Stimulated activated CD8-positive, alpha-beta memory T cell treated with anti-CD3 and anti-CD28 coated beads, Interleukin-15, amount 100 ng/mL, for 1 hour (primary cell): ENCODE measurements at places on chromosomes 5 and 9.

- no peak for DNase-seq
Observed at GRCh38 chr9:133781828-133782135, 43.6 kb upstream of the SARDH start.

DNA sequence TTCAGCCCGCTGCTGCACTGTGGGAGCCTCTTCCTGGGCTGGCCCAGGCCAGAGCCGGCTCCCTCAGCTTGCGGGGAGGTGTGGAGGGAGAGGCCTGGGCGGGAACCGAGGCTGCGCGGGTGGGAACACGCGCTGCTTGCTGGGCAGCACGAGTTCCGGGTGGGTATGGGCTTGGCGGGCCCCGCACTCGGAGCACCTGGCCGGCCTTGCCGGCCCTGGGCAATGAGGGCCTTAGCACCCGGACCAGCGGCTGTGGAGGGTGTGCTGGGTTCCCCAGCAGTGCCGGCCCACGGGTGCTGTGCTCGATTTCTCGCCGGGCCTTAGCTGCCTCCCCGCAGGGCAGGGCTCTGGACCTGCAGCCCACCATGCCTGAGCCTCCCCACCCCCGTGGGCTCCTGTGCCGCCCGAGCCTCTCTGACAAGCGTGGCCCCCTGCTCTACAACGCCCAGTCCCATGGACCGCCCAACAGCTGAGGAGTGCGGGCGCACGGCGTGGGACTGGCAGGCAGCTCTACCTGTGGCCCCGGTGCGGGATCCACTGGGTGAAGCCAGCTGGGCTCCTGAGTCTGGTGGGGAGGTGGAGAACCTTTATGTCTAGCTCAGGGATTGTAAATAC, 1366.4 kb upstream of the NUDT12 start:
- no peak for DNase-seq

DNA sequence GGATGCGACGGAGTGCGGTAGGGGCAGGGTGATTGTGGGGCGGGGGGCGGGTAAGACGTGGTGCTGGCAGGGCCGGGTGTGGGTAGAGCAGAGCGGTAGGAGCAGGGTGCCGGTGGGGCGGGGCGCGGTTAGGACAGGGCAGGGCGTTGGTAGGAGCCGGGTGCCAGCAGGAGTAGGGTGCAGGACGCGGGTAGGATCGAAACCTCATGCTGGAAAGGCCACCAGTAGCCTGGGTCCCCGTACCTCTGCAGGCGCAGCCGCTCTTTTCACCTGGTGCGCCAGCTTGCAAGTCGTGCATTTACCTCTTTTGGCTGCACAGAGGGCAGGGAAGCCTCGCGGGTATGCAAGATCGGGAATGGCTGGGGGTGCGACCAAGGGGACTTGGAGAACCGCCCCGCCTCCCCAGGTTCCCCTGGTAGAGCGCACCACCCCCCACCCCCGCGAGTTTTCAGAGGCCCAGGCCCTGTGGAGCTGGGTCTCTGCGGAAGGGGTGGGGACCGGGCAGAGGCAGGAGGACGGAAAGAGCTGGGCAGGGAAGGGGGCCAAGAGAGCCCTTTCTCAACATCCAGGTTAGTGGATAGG, 104.8 kb upstream of the SIMC1 start:
- DNase-seq: no peak

- DNase-seq: no peak
Observed at GRCh38 chr5:136620016-136620419, 254.7 kb upstream of the TRPC7 start.

DNA sequence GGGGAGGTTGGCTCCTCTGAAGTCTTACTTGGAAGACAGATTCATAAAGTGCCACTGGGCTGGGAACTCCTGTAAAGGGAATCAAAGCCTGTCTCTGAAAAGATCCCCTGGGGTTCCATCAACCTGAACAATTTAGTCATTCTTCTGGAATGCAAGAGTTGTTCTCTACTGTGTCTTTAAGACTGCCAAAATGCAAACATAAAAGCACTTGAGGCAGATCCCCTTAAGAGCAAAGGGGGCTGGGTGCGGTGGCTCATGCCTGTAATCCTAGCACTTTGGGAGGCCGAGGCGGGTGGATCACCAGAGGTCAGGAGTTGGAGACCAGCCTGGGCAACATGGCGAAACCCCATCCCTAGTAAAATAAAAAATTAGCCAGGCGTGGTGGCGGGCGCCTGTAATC, 16.7 kb downstream of the CDKN2AIPNL start:
- no peak for DNase-seq

GRCh38 chr5:19928562-19929421, 59.2 kb downstream of the CDH18 start:
- no peak for DNase-seq

- DNase-seq: no peak
Observed at GRCh38 chr5:149186506-149186905, 45.2 kb downstream of the ABLIM3 start.

DNA sequence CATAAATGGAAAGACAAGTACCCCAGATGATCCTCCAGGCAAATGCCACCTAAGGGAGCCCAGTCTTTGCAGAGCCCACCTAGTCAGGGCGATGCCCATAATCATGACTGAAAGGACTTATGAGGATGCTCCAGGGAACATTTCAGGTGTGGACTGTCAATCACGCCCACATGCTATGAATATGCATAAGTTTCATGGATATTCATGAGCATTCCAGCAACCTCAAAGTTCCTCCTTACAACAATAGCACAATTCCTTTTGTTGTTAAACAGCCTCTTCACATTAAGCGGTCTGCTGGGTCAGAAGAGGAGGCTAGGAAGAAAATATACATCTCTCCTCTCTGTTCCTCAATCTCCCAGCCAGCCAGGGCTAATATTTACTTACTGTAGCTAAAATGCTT, 161.6 kb downstream of the C5orf15 start:
- no peak for DNase-seq

GRCh38 chr9:137534256-137535119, 15.7 kb downstream of the PNPLA7 start:
- DNase-seq: no peak

DNA sequence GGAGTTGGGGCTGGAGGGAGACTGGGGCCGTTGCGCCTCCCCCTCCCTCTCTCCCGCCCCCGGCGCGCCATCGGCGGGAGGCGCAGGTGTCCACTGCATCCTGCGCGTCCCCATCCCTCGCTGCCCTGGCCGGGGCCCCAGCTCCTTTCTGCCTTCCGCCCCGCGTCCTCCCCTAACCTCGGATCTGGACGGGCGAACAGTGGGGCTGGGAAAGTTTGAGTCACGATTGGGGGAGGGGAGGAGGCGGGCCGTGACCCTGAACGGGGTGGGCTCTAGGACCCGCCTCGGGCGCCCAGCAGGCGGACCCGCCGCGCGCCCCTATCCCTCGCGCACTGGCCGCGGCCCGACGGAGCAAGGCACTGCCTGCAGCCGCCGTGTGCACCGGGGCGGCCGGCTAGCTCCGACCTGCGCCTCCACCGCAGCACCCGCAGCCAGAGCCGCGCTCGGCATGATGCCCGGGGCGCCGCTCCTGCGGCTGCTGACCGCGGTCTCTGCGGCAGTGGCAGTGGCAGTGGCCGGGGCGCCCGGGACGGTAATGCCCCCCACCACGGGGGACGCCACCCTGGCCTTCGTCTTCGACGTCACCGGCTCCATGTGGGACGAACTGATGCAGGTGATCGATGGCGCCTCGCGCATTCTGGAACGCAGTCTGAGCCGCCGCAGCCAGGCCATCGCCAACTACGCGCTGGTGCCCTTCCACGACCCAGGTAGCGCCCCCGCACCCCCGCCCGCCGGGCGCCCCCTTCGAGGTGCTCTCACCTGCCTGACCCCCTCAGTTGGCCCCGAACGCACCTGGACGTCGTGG, at the start of gene HMCN2:
TSS of gene HMCN2 (plus strand) at position 330 of the 805 bp plus-strand sequence. CDS start at position 449, 119 bp downstream.
- DNase-seq: no peak

- DNase-seq: no peak
Observed at GRCh38 chr5:107484281-107484680, 186.5 kb downstream of the EFNA5 start.

DNA sequence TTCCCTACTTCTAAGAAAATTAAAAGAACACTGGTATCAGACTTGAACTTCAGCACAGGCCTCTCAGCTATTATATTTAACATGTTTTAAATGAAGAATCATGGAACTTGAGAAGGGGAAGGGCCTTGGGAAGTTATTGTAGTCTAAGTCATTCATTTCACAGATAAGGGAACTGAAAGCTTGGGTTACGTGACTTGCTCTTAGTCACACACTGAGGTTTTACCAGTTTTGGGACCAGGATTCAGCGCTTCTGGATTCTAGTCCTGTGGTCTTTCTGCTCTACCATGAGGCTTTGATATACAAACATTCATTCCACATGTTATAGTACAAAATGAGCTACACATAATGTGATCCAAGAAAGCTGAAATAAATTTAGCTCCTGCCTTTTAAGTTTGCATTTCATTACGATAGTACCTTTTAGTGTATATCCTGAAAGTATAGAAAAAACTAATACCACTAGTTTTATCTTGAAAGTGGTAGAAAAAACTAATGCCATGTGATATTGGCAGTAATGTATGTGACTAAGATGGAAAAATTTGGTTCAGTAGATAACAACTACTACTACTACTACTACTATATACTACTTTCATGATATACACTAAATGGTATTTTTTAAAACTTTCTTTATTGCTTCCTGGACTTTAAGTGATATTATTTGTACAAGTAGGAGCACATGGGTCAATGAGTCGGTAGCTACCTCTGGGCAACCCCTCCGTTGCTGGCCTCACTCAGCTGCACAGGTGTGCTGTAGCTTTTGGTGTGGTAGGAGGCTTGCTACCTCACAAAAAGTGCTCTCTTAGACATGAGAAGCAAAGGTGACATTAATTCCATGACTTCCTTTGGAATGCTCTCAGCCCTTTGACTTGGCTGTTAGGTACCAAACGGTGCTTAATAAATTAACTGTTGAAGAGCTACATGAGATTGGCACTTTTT, 40.7 kb downstream of the F2RL2 start:
- no peak for DNase-seq

DNA sequence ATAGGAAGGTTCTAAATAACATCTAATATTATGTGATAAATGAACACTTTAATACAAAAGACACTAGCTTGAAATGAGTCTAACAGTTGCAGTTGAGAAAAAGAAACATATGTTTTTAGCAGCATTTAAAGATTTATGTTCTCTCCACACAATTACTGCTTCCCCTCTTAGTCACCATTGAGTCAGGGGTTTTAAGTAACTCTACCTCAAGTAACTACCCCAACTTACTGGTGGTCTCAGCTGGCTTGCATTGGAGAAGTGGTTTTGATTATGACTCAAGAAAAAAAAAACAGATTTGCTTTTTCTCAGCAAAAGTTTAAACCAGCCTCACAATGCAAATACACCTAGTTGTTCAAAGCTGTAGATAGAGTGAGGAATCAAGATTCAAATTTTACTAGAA, 1216.5 kb upstream of the CDH9 start:
- DNase-seq: no peak

- no peak for DNase-seq
Observed at GRCh38 chr5:137305971-137306602, 193.0 kb downstream of the SPOCK1 start.

GRCh38 chr9:89522959-89523285, 25.0 kb upstream of the SEMA4D start:
- no peak for DNase-seq
